Activated naive CD4-positive, alpha-beta T cell (primary cell): ENCODE measurements at places on chromosomes 7 and 10.

GRCh38 chr7:68158686-68159295, 1162.2 kb downstream of the TYW1 start:
- no peak for DNase-seq

- DNase-seq: peak; percentile 79
Observed at GRCh38 chr10:72354356-72355213, at the start of gene DNAJB12. Gene DNAJB12 (minus strand): TSS chr10:72354919. CDS start chr10:72354897, 22 bp downstream.

DNA sequence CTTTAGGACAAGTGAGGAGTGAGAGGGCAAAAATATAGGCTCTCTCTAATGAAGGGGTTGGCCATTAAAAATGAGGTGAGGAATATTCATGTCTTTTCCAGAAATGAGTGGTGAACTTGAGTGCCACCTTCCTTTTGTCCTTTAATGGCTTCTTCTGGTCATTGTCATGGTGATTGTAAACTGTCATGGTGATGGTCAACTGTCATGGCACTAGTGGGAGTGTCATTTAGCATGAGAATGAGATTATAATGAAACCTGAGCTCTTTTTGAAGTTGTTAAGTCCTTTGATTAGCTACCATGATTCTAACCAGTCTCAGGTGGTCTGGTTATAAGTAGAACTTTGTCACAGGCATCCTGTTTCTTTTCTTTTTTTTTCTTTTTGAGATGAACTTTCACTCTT, 524.4 kb downstream of the NEBL start:
- DNase-seq: no peak

DNA sequence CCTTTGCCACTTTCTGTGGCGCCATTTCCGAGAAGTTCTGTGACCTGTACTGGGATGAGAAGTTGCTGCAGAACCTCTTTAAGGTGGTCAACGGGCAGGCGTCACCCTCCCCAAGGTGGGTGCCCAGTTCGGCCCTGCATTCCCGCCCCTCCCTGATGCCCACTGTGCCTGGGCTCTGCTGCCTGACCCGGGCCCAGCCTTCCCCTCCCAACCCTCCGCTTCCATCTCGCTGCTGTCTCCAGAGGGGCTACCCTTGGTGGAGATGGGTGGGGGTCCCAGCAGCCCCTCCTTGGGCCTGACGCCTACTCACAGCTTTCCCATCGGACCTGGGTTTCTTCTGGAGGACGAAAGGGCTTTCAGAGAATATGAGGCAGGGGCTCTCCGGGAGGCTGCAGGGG, 30.5 kb upstream of the UTF1 start:
- DNase-seq: no peak

- no peak for DNase-seq
Observed at GRCh38 chr7:156027821-156028220, 215.6 kb upstream of the SHH start.

GRCh38 chr10:83142074-83142563, 997.2 kb upstream of the GHITM start:
- no peak for DNase-seq

DNA sequence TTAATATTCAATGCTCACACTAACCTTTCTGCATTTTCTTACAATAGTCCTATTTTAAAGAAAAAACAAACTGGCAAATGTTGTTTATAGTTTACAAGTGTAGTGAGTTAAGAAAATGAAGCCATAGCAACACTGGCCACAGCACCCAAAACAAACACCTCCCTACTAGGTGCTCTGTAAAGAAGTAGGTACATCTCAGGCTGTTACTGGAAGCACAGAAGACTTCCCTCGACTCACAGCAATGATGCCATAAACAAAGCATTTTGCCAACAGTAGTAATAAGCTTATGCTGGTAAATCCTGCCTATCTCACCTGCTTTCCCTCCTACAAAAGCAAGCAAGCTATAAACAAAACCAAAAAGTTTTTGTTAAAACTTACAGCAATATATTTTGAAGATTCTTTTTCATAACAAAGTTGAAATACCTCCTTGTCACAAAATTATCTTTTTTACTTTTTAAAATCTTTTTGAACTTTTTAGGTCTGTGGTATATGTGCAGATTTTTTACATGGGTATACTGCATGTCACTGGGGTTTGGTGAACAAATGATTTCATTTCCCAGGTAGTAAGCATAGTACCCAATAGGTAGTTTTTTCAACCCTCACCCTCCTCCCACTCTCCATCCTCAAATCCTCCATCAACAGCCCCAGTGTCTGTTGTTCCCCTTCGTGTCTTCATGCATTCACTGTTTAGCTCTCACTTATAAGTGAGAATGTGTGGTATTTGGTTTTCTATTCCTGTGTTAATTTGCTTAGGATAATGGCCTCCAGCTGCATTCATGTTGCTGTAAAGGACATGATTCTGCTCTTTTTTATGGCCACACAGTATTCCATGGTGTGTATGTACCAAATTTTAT, 28.4 kb downstream of the COA1 start:
- DNase-seq: no peak

DNA sequence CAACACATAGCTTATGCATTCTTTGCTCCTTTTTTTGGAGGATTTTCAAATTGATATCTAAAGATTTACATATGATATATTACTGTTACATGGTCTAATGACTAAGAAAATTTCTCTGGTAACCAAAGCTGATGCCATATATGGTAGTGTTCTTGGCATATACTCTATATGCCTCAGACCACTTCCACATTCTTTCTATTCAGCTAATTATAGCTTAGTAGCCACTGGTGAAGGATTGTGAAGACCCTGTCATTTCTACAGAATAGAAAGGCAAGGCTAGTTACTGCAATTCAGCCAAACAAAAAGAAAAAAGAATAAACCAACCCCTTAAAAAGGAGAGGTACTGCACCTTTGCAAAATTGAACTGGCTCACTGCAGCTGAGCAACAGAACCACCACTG, 3.7 kb downstream of the PURB start:
- no peak for DNase-seq

- DNase-seq: no peak
Observed at GRCh38 chr7:132446666-132447278, 129.5 kb downstream of the PLXNA4 start.

DNA sequence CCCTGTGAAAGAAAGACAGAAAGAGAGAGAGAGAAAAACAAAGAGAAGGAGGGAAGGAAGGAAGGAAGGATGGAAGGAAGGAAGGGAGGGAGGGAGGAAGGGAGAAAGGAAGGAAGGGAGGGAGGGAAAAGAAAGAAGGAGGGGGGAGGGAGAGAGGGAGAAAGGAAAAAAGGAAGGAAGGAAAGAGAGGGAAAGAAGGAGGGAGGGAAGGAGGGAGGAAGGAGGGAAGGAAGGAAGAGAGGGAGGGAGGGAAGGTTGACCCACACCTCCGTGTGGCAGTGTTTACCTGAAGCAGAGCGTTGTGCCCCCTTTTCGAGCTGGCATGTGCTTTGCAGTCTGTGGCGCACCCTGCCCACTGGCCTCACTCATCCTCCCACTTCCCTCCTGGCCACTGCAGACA, 12.3 kb upstream of the MPP7 start:
- no peak for DNase-seq

DNA sequence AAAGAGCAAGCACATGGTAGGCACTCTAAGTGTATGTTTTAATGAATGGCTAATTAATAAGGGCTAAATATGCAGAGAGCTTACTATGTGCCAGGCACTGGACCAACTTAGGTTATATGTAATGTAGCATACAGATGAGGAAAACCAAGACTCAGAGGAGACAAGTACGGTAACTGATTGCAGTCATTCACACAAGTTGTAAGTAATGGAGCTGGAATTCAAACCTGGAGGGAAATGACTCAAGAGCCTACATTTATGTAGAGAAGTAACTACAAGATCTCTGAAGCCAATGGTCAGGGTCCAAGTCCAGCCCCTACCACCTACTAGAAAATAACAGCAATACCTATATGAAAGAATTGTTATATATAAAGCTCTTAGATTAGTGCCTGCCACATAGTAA, 97.3 kb upstream of the KCNIP2 start:
- DNase-seq: no peak

DNA sequence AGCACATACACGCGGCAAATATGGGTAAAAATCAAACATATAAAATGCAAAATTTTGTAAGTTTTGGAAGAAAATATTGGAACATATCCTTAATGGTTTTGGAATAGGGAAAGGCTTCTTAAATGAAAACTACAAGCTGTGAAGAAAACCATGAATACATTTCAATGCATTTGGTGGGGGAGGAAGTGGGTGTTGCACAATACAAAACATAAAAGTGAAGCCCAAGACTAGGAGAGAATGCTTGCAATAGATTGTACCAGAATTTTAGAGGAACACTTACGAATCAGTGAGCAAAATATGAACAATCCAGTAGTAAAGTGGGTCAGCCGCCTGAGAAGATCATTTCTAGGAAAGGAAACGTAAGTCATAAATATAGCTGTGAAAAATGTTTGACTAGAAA, 322.6 kb upstream of the MKI67 start:
- DNase-seq: no peak

DNA sequence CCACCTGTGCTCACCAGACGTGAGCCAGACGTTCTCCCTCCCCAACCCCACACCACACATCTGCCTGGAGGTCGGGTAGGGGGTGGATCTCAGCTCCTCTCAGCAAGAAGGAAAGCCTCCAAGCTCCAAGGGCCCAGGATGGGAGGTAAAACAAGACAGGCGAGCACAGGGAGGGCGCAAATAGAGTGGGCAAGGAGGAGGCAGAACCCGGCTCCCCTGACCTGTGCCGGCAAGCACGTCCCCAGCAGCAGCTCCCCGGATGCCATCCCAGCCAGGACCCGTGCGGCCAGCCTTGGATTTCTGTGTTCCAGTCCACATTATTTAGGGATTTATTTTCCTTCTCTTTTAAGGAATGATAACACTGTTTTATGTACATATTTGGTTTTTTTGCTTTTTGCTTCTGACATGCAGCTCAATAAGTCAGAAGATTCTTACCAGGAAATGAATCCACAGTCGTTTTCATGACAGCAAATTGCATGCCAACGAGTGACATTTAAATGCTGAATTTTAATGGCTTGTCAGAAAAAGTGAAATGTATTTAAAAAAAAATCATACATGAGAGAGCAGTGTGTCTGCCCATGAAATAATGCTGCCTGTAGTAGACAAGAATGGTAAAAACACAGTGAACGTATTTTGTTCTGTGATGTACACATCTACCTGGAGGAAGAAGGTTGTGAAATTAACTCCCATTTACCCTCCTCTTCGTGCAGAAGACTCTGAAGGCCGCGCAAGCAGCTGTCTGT, 276.5 kb downstream of the PTPRN2 start:
- DNase-seq: no peak

DNA sequence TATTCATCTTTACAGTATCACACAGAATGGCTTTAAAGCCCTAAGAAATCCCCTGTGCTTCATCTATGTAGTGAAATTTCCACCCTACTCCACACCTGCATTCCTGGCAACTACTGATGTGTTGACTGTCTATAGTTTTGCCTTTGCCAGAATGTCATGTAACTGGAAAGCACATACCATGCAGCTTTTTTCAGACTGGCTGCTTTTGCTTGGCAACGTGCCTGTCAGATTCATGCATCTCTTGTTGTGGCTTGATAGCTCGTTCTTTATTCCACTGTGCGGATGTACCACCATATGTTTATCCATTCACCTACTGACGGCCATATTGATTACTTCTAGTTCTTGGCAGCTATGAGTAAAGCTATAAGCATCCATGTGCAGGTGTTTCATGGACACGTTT, 30.6 kb downstream of the RBM17 start:
- no peak for DNase-seq

- no peak for DNase-seq
Observed at GRCh38 chr7:100212631-100213286, 7.0 kb upstream of the PVRIG start.

DNA sequence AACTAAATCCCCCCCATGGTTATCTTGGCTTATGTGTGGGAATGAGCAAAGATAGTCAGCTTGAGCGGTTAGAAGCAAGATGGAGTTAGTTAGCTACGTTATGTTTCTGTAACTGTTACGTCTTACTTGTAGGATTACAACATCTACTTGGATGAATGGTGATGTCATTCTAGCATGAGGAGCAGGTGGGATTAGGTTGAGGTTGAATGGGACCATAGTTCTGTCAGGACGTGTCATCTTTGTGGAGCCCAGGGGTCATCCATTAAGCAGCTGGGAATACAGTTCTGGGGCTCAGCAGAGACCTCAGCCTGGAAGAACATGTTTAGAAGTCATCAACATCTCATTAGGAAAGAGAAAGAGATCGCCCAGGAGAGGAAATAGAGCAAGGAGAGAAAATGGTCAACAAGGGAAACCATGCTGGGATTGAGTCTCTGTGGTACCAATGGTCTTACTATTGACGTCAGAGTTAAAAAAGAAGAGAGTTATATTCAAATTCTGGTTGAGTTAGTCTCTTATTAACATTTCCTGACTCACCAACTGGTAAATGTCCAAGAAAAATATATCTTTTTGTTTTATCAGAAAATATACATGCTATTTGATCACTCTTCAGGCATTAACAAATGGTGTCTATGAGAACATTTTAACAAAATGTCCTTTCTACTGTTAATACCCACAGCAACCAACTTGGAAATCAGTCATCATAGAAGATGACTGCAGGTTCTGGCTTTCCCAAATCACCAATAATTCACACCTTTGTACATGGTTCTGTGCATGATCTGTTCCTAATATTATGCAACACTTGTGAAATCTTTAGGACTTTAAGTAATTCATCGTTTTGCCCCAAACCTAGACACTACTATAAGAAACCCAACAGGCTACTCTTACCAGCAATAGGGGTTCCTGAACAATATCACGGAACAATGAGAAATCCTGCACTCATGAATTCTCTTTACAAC, 96.9 kb downstream of the KIAA1217 start:
- DNase-seq: no peak

- DNase-seq: no peak
Observed at GRCh38 chr10:128304271-128304670, 178.0 kb upstream of the MKI67 start.

DNA sequence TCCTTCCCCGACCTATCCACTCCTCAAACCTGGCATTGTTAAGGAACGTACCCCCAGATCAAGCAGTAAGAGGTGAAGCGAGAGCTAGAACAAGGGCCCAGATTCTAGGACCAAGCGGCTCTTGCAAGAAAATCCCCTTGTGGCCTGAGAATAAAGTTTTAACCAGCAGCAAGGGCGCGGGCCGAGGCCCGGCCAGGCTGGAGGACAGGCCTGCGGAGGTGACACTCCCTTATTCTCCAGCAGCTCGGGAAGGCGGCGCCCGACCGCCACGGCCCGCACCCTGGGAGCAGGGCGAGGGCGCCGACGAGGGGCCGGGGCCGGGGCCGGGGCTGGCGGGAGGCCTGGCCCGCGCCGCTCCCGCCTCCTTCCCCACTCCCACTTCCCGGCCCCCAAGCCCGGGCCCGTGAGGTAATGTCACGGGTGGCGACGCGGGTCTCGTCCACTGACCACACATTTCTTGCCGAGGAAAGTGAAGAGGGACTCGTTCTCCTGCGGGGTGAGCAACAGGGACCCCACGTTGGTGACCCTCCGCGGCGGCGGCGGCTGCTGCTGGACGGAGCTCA, 551 bp downstream of the WASL start:
- no peak for DNase-seq

- no peak for DNase-seq
Observed at GRCh38 chr10:73519336-73519735, 23.5 kb upstream of the PPP3CB start.

DNA sequence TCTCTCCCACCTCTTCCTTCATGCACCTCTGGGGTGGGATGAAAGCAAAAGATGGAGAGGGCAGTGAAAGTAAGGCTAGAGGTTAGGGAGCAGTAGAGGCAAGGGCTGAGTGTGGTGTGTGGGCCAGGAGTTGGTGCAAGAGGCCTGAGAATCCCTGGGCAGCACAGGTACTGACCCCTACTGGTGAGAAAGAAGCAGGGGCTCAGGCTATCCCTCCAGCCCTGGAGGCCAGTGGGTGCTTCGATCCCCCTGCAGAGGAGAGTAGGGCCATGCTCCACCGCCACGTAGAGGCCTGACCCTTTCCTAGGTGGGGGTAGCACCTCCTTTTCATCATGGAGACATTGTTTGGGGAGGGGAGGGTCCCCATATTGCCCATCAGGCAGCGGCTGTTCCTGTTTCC, 9.8 kb downstream of the CDHR1 start:
- no peak for DNase-seq
